ENCODE measurements at places on chromosomes 4 and X.

- DNase-seq: peak; percentile 49
Measured at GRCh38 chrX:17521871-17522693, 147.1 kb downstream of the NHS start.

DNA sequence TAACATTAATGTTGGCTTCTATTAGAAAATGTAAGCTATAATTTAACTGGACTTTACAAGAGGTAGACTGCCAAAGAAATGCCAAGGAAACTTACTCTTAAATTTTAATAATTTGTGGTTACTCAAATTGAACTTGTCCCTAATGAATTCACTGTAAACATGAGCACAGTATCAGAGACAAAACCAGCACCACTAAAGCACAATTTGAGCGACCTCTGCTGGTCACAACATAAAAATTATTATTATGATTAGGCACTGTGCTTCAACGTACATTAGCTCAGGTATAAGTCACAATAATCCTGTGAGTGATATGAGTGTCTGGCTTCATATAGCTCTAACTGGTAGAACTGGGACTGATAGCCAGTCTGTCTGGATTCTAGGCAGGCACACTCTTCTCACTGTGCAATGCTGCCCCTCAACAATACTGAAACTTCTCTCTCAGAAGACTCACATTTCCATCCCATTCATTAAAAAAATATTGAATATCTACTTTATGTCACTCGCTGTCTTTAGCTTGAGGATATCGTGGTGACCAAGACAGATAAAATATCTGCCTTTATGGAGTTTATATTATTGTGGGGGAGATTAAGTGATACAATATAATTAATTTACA lies 8.0 kb downstream of the NUDT6 start:
- DNase-seq: peak; percentile 49

DNA sequence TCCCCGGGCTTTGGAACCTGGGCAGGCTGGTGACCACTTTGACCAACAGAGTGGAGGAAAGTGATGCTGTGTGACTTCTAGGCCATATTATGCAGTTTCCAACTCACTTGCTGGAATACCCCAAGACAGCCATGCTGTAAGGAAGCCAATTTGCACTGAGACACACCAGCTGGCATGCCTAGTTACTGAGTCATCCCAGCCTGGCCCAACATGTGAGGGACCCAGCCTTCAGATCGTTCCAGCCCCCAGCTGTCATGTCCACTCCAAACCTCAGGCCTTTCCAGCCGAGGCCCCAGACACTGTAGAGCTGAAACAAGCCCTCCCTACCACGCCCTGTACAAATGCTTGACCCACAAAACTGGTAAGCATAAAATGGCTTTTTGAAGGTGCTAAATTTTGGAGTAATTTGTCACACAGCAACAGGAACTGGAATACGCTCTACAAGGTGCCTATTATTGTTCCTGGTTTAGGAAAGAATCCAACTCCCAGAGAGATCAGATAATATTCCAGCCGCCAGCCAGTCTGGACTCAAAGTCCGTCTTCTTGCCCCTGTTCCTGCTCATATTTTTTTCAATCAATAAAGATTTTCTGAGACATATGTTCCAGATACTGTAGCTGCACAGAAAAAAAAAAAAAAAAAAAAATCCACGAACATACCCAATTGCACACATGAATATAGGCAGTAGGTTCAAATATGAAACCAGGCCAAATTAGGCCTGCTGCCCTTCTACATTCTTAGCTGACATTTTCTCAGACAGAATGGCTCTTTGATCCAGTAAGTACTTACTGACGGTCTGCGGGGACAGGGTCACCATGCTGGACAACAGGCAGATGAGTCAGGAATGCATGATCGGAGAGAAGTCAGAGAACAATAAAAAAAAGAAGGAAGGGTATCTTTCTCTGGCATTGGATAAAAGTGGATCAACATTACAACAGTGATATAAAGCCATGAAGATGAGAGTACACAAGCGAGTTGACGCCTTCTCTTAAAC lies 35.1 kb downstream of the SH3KBP1 start:
- peak; percentile 46 for DNase-seq

DNA sequence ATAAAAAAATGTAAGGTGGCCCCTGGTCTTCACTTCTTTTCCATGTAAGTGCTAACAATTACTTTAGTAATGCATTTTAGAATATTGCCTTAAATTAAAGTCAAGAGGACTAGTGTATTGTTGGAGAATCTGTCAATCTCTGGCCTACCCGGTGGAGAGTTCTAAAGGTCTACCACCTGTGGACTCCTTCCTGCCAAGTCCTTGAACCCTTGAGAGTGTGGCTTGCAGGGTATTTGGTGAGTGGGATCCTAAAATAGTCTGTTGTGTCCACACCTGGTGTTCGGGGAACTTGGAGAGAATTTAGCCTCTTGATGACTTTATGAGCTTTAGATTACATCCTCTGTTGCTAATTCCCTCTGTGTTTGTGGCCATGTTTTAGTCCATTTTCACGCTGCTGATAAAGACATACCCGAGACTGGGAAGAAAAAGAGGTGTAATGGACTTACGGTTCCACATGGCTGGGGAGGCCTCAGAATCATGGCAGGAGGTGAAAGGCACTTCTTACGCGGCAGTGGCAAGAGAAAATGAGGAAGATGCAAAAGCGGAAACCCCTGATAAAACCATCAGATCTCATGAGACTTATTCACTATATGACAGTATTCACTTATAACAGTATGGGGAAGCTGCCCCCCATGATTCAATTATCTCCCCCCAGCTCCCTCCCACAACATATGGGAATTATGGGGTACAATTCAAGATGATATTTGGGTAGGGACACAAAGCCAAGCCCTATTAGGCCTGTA lies 23.8 kb downstream of the DDIT4L start:
- DNase-seq: no peak
